ENCODE measurements at places on chromosomes 2 and 18. TPM values are rescaled to one million over a fixed set of nuclear protein-coding genes. Genes with fewer than 3 reads are reported as not detected.

ANKRD30BL gene
- total RNA-seq, result not detected

RAB27B gene
- total RNA-seq, result 0.35 TPM

PLB1 gene
- total RNA-seq, result 1.1 TPM

DSG4 gene
- total RNA-seq, result not detected

LRRTM4 gene
- total RNA-seq, result not detected

TEKT4 gene
- total RNA-seq, result not detected
